ENCODE measurements at places on chromosomes 12 and 14.

DNA sequence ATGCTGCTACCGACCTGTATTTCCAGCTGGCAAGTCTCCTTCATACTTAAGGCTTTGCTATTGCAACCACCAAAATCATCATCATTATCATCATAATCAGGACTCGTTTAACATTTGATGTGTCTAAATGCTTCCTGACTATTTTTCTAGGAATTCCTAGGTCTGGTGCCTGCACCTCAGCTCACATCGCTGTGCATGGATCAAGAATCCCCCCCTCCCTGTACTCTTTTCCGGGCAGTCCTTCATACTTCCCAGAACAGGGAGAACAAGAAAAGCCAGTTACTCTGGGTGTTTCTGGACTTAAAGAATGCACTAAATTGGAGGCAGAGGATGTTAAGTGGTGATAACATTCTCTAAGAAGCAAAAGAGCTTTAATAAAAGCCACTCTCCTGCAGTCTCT, 9.4 kb downstream of the ERP27 start:
- DNase-seq = no peak

GRCh38 chr12:18706798-18707197, 31.0 kb downstream of the PLCZ1 start:
- DNase-seq = no peak

DNA sequence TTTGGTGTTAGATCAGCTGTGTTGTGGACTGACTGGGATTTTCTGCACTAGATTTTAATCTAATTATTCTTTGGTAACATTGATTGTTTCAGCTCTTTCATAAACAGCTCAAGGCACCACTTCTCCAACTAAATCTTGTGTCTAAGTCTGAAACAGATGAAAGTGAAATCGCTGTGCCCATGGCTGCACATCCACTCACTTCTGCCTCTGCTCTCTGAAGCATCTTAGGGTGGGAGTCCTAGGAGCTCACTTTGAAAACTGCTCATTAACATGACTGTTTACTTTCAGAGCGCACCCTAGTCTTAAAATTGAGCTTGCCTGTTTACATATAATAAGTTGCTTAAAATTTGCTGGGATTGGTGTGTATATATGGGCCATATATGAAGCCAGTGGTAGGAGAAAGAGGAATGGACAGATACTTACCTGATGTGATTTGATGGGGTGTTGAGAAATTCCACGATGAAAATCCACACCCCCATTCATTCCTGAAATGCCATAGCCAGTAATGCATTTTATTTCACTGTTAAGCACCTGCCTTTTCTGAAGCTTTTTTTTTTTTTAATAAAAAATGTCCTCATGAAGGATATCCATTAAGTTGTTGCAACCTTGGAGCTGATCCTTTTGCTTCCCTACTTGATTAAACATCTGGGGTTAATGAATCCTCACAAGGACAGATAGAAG, 52.8 kb downstream of the PPFIBP1 start:
- no peak for DNase-seq

DNA sequence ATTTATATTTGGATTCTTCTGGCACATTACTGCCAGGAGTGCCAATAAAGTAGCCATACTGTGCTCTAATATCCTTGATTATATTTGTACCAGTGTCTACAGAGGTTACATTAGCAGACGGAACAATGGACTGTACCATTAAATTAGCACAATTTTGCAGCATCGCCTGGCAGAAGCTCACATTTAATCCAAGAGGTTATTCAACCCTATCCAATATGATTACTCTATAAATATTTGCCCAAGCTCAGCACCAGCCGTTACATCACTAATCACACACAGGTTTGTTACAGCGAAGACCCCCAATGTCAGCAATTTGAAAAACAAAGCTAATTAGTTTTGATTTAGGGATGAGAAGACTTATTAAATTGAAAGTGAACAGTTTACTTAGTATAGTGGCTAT, 16.9 kb upstream of the MGST1 start:
- DNase-seq = no peak

GRCh38 chr12:68794653-68795251, 13.2 kb upstream of the MDM2 start:
- DNase-seq = no peak

DNA sequence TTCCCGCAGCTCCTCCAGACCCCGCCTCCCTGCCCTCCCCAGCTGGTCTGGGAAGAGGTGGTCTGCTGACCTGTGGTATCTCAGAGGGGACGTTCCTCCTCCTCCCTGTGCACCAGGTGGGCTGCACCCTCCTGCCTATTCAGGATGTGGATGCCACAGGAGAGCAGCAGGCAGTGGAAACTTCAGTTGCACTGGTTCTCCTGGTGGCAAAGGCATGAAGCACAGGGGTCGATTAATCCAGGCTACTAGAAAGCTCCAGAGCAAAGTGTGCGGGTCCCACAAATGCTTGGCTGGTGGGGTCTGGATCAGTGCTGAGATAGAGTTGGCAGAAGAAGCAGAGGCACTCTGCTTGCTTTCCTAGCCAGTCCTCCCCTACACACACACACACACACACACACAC, 197.0 kb downstream of the SLC41A2 start:
- DNase-seq = no peak

- no peak for DNase-seq
These were observed 763.9 kb upstream of the LRFN5 start for GRCh38 chr14:40842816-40843215.

DNA sequence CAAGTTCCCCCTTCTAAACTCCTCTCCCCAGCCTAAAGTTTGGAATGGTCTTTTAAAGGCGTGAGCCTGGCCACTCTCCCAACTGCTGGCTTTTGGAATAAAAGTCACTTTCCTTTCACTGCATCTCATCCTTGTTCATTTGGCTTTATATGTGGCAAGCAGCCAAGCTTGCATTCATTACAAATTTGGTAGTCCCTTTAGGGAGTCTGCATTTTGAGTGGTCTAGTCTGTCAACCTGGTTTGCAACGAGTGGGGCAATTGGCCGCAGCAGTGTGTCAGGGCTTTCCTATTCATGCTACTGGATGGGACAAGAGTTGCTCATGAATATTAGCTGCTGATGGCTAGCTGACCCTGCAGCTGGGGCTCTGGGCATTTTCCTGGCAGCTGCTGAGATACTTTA, 57.0 kb downstream of the CATSPERB start:
- DNase-seq = no peak

DNA sequence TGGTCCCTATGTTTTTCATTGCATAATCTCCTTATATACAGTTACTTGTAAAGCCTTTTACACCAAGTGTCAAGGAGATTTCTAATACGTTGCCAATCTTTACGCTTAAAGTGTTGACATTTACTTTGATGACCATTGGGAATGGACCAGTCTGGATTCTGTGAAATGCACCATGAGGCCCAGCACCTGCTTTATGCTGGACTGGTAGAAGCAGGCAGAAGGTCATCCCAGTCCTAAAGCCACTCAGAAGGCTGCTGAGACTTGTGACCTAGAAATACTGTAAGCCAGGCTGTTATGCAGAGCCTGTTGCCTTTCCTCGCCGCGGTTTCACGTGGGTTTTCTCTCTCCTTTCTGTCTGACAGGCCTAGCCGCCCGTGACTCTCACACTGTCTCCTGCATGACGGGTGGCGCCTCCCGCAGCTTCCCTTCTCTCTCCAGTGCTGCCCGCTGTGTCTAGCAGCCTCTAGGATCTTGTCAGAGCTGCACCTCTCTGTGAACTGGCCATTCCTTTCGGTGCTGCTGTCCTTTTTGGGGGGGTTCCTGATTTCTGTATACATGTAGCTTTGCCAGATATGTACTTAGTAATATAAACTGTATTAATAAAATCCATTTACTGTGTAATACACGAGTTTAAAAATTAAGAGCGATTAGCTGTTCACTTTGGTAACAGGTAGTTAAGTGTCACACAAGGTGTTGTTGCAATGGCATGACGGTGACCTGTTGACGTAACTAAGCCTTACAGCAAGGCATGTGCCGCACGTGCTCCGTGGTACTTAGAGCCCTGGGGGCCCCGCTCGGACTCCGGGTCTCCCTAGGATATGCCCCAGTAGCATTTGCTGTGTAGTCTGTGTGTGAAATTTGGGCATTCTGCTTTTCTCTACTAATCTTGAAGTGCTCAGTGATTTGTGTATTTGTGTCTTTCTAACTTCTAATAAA, 29.7 kb downstream of the XRCC3 start:
- DNase-seq = no peak

GRCh38 chr14:99137913-99138571, 134.0 kb downstream of the BCL11B start:
- DNase-seq = no peak

DNA sequence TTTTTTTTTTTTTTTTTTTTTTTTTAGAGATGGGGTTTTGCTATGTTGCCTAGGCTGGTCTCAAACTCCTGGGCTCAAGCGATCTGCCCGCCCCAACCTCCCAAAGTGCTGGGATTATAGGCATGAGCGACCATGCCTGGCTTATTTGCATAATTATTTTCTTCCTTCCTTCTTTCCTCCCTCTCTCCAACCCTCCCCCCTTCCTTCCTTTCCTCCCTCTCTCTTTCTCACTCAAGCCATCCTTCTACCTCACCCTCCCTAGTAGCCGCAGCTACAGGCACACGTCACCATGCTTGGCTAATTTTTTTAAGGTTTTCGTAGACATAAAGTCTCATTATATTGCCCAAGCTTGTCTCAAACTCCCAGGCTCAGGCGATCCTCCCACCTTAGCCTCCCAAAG, 83.8 kb downstream of the PEBP1 start:
- no peak for DNase-seq

Data from activated T-helper 1 cell treated with anti-CD3 and anti-CD28 coated beads, Interleukin-12 subunit alpha, Interleukin-12 subunit beta, Interleukin-2, Interleukin-4 antibody, amounts not matched to agents 30 ng/mL and 10 ng/mL and 1 ng/mL, durations not matched to agents 14 hours and 24 hours and 36 hours (primary cell).